ENCODE measurements at places on chromosomes 2 and 18.

- peak; percentile 66 for DNase-seq
These were observed 4.7 kb downstream of the EPG5 start for GRCh38 chr18:45962461-45962860.

DNA sequence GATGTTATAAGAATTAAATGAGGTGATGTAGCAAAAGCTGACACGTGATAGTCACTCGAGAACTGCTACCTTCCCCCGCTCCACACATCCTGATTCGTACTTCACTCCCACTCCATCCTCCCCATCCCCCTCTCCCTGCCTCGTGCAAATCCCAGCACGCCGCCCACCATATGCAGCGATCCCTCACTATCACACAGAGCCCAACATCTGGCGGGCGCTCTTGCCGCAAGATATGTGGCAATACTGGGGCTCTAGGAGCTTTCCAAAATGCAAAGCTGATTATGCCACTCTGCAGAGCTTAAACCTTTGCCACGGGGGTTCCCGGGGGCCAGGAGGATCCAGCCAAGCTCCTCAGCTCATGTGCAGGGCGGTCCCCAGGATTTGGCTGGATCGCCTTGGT, 37.4 kb downstream of the DNMT3A start:
- DNase-seq = no peak

DNA sequence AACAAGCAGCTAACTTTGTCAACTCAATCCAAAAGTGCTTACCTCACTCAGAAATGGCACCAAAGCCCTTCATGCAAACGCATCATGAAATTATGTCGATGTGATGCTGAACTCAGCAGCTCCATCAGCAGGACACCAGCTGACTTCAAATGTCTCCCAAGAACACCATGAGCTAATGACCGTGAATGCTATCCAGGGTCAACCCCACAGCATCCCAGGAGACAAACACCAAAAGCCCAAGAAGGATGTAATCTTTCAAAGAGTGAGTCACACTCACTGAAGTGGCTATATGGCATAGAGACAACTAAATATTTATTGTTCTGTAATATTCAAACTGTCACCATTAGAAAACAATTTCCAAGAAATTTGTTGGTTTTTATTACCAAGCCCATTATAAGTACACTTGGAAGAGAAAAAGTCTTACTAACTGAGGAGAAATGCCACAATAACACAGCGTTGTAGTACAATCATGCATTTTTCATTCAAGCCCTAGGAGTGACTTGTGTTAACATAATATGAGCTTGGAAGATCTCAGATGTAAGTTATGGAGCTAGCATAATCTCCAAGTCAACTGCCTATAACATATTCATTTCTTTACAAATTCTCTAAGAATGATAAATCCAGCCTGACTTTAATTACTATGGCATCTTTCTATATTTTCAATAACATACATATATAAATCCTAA, 165.0 kb upstream of the CCDC68 start:
- DNase-seq = no peak

DNA sequence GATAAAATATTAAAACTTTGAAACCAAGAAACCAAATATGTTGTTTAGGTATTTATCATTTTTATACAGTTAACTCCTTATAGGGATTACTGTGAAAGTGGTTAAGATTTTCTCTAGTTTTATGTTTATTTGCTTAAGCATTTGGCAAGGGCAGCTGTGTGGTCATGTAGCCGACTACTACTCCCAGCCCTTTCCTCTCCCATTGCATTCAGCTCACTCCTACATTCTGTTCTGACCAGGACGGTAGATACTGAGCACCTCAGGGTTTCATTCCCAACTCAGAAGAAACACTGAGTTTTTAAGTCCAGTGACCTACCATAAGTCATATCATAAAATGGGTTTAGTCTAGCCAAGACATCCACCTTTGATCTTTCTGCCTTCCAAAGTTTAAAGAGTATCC, 19.8 kb downstream of the FZD5 start:
- no peak for DNase-seq

DNA sequence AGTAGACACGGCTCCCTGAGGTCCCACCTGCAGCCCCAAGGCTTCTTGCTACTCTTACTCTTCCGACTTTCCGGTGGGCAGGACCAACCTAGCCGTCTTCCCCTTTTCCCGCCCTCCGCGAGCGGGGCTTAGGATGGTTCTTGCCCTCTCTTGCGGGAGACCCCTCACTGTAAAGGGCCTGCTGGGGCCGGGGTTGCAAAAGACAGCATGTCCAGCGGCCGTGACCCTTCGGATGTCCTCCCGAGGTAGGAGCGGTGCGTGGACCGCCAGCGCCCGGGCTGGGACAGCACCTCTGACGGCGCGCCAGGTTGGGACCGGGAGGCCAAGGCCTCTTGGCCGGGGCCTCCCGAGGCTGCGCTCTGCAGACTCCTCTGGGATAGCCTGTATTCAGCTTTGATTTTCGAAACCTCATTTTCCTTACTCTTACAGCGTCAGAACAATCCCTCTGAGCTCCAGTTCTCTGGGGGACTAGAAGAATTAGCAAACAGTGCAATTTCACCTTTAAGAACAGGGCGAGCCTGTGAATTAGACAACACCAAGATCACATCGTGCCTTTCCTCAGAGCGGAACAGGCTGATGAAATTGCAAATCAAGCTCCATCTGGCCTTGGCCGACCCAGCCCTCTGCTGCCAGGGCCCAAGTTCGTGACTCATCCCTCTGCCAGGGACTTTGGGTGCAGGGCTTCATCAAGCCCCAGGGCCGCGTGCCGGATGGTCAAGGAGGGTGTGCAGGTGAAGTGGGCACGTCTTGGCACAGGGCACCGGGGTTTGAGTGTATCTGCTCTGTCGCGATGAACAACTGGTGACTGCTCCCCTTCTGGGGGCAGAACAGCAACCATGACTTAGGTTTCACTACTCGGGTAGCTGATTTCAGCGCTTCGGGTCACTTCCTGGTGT, 777 bp downstream of the MOCOS start:
- no peak for DNase-seq

DNA sequence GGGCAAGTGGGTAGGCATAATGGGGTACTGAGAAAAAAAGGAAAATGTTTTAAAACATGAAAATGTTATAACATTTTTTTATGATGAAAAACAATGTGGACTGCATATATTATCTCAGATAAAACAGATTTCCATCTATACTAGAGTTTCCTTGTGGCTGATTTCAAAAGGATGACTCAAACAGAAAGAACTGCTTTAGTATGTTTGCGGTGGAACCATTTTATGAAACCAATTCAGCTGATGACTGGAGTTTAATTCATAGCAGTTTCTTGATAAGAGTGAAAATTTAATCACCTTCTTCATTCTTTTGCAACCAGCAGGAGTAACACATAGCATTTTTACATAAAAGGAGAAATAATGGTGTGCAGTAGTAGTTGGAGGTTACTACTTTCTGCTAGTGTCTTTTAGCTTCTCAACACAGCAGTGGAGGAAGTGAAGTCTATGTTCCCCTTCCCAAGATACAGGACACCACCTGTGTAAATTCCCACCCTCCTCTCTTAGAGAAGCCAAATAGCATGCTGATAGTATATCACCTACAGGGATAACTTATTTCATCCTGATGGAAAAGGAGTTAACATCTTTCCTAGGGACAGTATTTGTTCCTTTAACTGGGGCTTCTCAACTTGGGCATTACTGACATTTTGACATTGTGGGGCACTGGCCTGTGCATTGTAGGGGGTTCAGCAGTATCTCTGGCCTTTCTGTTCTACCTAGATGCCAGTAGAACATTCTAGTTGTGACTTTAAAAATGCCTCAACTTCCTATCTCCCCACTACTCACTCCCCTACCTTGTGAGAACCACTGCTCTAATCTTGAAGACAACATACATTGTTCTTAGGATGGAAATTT, 29.9 kb downstream of the PELI1 start:
- peak; percentile 36 for DNase-seq

DNA sequence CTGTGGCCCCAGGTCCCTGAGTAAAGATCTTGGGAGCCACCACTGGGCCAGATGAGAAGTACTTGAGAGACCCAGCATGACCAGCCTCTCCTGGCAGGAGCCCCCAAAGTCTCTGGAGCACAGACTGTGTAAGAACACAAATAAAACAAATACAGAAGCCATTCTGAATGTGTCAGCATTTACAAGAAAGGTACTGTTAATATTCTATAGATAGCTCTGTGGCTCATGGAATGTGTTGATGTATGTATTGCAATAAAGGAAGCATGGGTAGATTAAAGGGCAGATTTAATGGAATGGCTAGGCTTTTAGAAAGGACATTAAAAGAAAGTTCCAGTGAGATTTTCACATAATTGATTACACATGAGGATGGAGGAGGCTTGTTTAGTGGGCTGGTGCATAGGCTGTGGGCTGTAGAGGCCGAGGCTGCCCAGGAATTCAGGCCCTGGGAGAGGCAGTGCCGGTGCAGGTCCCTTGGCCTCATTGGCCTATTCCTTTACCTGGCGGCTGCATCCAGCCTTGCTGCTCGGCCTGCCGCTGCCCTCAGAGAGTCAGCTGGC, 127.7 kb upstream of the DLX2 start:
- no peak for DNase-seq

GRCh38 chr2:160278879-160279177, 78.8 kb upstream of the ITGB6 start:
- no peak for DNase-seq

DNA sequence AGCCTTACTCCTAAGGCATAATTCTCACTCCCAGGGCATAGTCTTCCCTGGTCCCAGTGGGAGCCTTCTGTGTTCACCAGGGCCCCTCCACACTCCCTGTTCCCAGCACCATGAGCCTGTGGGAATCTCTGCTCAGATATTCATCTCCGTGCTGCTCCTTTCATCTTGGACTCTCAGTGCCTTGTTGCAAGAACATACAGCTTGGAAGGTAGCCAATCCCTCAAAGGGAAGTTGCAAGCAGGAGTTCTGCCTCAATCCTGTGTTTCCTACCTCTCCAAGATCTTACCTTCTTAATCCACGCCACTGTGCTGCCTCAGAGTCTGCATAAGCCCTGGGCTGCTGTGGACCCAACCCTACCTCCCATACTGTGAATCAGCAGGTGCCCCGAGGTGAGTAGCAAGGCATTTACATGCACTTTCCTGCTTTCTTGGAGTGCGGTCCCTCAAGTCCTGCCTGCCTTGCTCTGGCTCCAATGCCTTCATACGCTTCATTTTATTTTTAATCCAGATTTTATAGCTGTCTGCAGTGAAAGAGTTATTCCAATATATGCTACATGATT, 413.8 kb upstream of the RAB6C start:
- no peak for DNase-seq

DNA sequence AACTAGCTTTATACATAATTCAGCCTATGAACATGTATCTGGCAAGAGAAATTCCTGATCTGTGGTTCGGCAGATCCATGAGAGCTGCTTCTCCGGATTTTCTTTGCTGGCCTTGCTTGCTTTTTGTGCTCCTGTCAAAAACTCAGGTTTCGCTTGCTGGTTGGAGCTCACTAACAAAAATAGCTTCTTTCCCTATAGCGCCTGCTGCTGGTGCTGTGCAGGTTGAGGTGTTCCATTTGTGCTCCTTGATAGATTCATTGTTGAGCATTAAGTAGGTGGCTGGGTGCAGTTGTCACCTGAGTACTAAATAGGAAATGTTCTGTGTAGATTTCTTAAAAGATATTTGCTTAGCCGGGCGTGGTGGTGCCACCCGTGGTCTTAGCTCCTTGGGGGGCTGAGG, 148.1 kb downstream of the PRPF40A start:
- no peak for DNase-seq

GRCh38 chr2:67137699-67138098, 259.4 kb upstream of the ETAA1 start:
- DNase-seq = no peak

DNA sequence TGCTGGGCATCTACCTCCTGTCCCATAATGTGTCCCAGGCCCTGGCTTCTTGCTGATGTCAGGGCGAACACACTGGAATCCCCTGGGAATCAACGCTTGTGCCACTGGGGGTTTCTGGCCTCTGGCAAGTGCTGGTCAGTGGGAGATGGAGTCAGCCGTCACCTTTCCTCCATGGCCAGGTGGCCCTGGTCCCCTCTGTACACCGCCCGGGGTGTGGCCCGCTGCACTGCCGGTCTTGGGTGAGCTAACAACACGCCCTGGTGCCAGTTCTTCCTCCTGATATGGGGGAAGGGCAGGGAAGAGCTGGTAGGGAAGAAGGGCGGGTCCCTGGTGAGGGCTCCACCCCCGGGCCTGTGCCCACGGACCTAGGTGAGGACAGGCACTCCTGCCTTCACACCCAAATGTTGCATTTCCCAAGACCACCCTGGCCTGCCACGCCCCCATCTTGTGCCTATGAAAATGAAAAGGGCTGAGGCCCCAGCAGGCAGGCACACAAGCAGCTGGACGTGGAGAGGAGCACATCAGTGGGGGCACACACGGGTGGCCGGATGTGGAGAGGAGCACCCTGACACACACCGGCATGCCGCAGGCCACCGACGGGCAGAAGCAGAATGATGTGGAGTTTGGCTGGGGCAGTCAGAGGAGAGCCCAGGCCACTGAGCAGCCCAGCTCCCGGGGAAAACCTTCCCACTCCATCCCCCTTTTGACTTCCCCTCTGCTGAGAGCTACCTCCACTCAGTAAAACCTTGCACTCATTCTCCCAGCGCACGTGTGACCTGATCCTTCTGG, 140.5 kb downstream of the ASB1 start:
- DNase-seq = no peak

GRCh38 chr2:83282841-83283240, 1176.2 kb downstream of the SUCLG1 start:
- DNase-seq = no peak

GRCh38 chr2:38886063-38886462, 3.6 kb upstream of the ARHGEF33 start:
- no peak for DNase-seq

DNA sequence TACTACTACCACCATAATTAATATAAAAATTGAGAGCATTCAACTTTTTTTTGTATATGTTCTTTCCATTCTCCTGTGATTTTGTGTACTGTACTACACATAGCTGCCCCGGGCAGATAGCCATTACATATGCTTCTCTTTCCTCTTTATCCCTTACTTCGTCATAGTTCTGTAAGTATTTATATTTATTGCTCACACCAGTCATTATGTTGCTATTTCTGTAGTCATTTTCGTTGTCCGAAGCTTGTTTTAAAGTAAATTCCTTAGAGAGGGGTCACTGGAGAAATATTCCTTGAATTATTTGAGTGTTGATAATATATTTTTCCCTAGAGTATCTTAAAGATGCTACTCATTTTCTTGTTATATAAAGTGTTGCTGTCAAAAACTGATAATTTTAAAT, 144.0 kb downstream of the CLIP4 start:
- no peak for DNase-seq

DNA sequence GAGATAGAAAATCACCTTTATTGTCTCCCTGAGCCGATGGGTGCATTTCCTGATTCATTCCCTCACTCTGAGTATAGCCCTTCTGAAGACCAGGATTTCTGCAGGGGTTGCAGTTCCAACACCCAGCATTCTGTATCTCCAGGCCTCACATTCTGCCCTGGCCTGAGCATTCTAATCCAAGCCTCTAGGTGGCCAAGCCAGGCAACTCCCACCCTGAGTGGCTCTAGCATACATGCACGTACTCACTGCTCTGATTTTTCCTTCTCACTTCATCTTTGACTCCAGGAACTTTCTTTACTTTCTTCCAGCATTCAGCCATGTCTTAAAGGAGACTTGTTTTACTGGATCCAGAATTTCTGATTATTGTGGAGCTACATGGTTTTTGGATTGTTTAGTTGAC, 100.7 kb upstream of the STK39 start:
- no peak for DNase-seq
